ENCODE measurements at places on chromosomes 5 and 9. TPM values are rescaled to one million over a fixed set of nuclear protein-coding genes. Genes with fewer than 3 reads are reported as not detected.

GRCh38 chr5:175671013-175671412 is 13.1 kb downstream of the HRH2 start:
- H3K27me3 ChIP-seq, result no peaks in the 10 kb centered on the region
- DNase-seq, result no peak
- no peak overlapping the region for H3K4me3 ChIP-seq
- peaks cover 27% of the 10 kb centered on the region for H3K36me3 ChIP-seq
- H3K27ac ChIP-seq, result peak overlapping the region; percentile 28
- H3K4me1 ChIP-seq, result peaks cover 55% of the 10 kb centered on the region

DNA sequence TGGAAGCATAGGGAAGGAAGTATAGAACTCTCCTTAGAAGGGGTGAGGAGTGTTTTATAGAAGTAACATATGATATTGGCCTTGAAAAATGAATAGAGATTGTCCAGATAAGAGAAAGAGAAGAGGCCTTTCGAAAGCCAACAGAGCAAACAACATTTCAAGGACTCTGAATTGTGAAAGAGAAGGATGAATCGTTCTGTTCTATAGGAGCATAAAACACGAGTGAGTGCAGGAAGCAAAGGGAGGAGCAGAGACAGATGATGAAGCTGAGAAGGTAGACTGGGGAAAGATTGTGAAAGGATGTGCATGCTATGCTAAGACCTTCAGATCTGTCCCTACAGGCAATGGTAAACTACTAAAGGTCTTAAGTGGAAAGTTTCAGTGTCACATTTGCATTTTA is 271.0 kb downstream of the TMEM161B start:
- H3K27ac ChIP-seq, result no peak overlapping the region
- no peak overlapping the region for H3K4me3 ChIP-seq
- no peaks in the 10 kb centered on the region for H3K4me1 ChIP-seq
- DNase-seq, result no peak

The TRIM14 gene
- total RNA-seq, result 45.2 TPM

- H3K36me3 ChIP-seq, result no peaks in the 10 kb centered on the region
- no peak overlapping the region for H3K27ac ChIP-seq
- H3K4me3 ChIP-seq, result no peak overlapping the region
- no peaks in the 10 kb centered on the region for H3K4me1 ChIP-seq
- no peaks in the 10 kb centered on the region for H3K27me3 ChIP-seq
These were observed 214.2 kb downstream of the PRR16 start for GRCh38 chr5:120678279-120678678.

The GALNT12 gene
- 9.2 TPM for total RNA-seq

GRCh38 chr5:135157421-135158313 is 123.6 kb upstream of the PITX1 start:
- peaks cover 3% of the 10 kb centered on the region for H3K36me3 ChIP-seq
- H3K27me3 ChIP-seq, result peaks cover 7% of the 10 kb centered on the region
- no peak overlapping the region for H3K27ac ChIP-seq
- no peaks in the 10 kb centered on the region for H3K4me1 ChIP-seq

DNA sequence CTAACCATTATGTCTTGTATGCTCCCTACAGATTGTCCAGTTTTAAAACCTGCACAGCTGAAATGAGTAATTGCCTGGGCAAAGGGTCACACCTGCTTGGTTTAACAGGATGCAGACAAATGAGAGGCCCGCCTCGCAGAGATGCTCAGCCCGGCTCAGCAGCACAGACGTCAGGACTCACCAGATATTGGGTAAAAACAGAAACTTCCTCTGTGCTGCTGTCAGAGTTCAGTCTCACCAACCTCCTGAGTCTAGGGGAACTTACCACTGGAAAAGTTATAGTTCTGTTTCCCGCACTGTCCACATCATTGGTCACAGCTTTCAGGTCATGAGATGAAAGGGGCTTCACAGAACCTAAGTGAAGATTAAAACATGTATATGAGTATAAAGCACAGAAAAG is 152.5 kb downstream of the ESM1 start:
- DNase-seq, result no peak
- peaks cover 8% of the 10 kb centered on the region for H3K4me1 ChIP-seq
- H3K27me3 ChIP-seq, result peaks cover 7% of the 10 kb centered on the region
- no peaks in the 10 kb centered on the region for H3K36me3 ChIP-seq
- H3K4me3 ChIP-seq, result no peak overlapping the region
- H3K27ac ChIP-seq, result no peak overlapping the region

DNA sequence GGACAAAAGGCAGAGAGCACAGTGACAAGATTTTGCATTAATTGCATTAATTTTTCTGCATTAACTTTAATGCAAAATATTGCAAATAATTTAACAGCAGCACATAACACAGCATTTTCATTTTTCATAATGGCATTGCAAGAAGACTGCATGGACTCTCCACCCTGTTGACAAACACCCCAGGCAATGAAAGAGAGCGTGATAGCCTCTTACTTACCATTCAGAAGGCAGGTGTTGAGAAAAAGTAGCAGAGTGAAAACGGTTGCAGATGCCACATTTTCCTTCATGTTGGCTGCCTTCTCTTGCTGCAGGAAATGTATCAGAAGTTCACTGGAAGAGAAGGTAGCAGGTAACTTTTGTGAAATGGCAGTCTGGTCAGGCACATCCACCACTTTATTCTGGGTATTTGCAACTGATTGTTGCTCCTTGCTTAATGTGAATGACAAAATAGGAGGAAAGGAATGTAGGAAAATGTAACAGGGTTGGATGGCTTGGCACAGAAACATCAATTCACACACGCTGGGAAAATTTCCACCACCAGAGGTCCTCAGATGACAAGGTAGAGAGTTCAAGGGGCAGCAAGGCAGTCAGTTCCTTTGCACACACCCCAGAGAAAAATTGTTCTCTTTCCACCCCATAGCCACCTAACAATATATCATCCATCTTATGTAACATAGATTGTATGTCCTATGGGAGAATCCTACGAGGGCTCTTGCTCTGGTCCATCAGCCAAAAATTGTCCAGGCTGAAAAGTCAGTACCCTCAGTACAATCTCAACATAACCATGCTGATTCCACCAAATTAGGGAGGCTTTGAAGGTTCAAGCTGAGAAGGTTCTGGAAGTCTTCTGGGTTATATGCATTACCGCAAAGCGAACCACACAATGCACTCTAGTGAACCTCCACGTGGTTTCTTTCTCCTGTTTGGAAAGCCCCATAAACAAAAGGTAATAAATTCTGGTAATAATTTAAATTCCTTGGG is 41.9 kb upstream of the AGXT2 start:
- H3K27ac ChIP-seq, result no peak overlapping the region
- peak; percentile 44 for DNase-seq
- no peak overlapping the region for H3K4me3 ChIP-seq
- H3K36me3 ChIP-seq, result no peaks in the 10 kb centered on the region

DNA sequence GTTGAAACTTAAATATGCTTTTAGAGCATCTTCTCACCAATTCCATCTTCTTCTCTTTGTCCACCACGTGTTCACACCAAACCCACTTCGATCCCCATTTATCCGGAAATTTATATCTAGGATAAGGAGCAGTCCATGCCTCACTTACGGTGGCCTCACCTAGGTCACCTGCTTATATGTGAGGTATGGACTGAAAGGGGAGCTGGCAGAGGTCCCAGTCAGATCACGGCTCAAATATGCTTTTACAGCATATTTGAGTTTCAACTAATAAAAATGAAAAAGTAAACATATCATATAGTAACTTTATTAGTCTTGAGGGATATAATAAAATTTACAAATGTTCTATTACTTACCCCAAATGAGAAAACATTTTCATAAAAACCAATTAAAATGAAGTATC is 508.4 kb downstream of the CDH18 start:
- no peak overlapping the region for H3K27ac ChIP-seq
- H3K27me3 ChIP-seq, result no peaks in the 10 kb centered on the region
- no peaks in the 10 kb centered on the region for H3K4me1 ChIP-seq
- DNase-seq, result no peak
- H3K4me3 ChIP-seq, result no peak overlapping the region

The PSD2 gene
- not detected for total RNA-seq

The TNFSF8 gene
- 57.3 TPM for total RNA-seq

The SPATA31D4 gene
- not detected for total RNA-seq

DNA sequence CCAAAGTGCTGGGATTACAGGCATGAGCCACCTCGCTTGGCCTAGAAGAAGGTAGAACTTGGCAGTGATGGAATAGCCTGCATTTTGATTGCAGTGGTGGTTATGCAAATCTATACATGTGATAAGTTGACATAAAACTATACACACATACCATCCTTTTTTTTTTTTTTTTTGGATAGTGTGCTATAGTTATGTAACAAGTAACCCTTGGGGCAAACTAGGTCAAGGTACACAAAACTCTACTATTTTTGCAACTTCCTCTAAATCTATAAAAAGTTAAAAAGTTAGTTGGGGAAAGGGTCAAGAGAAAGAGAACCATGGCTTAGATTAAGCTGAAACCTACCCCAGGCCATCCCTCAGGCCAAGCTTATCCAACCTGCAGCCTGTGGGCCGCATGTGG is 11.1 kb downstream of the TRIM14 start:
- no peaks in the 10 kb centered on the region for H3K27me3 ChIP-seq
- H3K4me1 ChIP-seq, result peaks cover 67% of the 10 kb centered on the region
- H3K27ac ChIP-seq, result peak overlapping the region; percentile 96
- H3K36me3 ChIP-seq, result peaks cover 78% of the 10 kb centered on the region
- H3K4me3 ChIP-seq, result no peak overlapping the region

- no peak for DNase-seq
- H3K27ac ChIP-seq, result no peak overlapping the region
- H3K27me3 ChIP-seq, result no peaks in the 10 kb centered on the region
These were observed 3.6 kb downstream of the SURF6 start for GRCh38 chr9:133332381-133332730.

DNA sequence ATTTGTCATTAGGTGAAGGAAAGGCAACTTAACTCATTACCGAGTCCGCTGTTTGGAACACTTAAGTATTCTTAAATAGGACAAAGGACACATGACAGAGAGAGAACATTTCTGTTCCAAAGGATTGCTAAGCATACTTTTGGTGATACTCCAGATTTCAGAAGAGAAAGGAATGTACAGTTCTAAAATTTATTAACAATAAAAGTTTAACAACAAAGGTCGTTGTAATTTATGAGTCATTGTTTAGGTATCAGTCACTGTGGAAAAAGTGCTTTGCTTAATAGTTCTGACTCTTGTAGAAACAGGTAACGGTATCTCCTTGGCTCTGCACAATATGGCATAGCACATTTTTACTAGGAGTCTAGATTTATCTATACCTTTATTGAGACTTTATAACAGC is 36.3 kb upstream of the PAM start:
- peaks cover 44% of the 10 kb centered on the region for H3K27me3 ChIP-seq
- H3K27ac ChIP-seq, result no peak overlapping the region
- no peaks in the 10 kb centered on the region for H3K4me1 ChIP-seq
- DNase-seq, result no peak
- H3K4me3 ChIP-seq, result no peak overlapping the region

DNA sequence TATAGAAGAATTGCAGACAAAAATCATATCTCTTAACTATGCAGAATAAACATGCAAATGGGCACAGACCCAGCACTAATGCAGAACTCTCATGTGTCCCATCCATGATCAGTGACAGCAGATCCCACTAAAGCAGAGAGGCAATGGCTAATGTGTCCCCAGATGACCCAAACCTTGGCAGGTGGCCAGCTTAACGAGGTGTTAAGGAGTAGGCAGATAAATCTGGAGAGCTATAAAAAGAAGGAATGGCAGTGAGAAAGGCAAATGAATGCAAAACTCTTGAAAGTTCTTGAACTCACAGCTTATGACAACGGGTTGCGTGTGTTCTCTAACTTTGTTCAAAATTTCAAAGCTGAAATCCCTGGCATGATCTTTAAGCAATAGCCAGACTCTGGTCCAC is 265.4 kb downstream of the RASEF start:
- no peaks in the 10 kb centered on the region for H3K4me1 ChIP-seq
- H3K27me3 ChIP-seq, result no peaks in the 10 kb centered on the region
- no peak overlapping the region for H3K27ac ChIP-seq
- no peak overlapping the region for H3K4me3 ChIP-seq
- H3K36me3 ChIP-seq, result no peaks in the 10 kb centered on the region

The TMEM215 gene
- not detected for total RNA-seq

DNA sequence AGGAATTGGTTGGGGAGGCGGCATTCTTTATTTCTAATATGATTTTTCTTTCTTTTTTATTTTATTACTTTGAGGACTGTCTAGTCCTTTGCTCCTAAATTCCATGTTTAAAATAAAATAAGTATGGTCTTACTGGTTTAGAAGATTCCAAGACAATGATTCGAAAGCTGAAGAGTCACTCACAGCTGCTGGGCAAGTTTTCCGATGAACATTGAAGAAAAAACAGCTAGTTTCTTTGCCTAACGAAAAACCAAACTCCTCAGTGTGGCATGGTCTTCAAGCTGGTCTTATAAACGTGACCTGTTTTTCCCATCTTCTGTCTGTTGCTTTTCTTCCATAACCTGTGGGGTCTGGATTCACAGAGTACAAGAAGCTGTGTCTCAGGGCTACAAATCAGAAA is 25.1 kb downstream of the ZNF474 start:
- no peaks in the 10 kb centered on the region for H3K36me3 ChIP-seq
- no peaks in the 10 kb centered on the region for H3K27me3 ChIP-seq
- no peak for DNase-seq
- no peak overlapping the region for H3K27ac ChIP-seq
- no peak overlapping the region for H3K4me3 ChIP-seq

The C9orf153 gene
- total RNA-seq, result 0.38 TPM

DNA sequence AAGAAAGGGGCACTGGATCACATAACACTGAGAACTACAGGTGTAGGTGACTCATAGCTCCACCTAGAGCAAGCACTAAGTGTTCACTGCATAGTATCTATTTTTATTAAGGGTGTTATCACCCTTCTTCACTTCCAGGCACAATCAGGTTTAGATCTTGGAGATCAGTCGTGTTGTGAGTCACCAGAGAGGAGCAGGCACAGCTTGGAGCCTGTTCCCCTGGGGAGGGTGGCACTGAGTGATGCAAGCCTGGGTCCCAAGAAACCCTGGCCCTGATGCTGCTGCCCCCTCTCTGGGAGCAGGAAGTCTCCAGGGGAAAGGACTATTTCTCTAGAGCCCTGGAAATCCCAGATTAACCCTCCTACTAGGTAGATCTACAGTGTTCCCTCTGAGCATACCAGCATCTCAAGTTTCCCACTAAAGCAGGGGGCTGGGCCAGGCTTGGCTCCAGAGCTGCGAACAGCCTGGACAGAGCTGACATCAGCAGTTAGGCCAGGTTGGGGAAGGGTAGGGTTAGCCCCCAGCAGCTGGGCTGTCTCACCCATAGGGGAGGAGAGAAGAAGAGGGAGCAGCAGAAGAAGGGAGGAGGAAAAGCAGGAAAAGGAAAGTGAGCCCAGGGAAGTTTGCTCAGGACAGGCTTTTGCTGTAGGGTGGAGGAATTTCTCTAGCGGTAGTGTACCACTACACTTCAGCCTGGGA is 28.1 kb upstream of the SPINK4 start:
- H3K36me3 ChIP-seq, result no peaks in the 10 kb centered on the region
- H3K27me3 ChIP-seq, result no peaks in the 10 kb centered on the region
- H3K4me3 ChIP-seq, result no peak overlapping the region
- H3K4me1 ChIP-seq, result no peaks in the 10 kb centered on the region
- DNase-seq, result no peak

DNA sequence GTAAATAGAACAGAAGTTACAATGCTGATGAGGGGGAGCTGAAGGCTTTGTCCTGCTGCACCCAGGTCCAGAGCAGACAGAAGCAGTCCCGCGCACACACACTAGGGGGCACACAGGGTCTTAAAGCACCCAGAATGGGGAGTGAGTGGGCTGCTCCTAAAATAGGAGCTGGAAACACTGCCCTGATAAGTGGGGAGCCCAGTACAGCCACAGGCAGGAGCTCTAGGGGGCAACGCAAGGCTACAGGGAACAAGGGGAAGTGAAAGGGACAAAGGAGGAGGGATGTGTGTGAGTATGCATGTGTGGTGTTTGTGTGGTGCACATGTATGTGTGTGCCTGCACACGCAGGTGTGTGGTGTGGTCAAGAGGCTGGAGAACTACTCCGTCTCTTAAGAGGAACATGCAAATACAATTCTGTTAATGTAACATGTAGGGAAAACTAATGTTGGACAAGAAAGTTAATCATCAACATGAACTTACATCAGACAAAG is 191.5 kb downstream of the ROR2 start:
- H3K27me3 ChIP-seq, result peaks cover 14% of the 10 kb centered on the region
- no peaks in the 10 kb centered on the region for H3K36me3 ChIP-seq

Data from activated naive CD8-positive, alpha-beta T cell treated with anti-CD3 and anti-CD28 coated beads for 36 hours (primary cell).